ENCODE measurements at places on chromosomes 3 and 15. TPM values are rescaled to one million over a fixed set of nuclear protein-coding genes. Genes with fewer than 3 reads are reported as not detected.

CHCHD4 gene
- 9.4 TPM for total RNA-seq

MCF2L2 gene
- total RNA-seq, result 57.3 TPM

SAXO2 gene
- 11.9 TPM for total RNA-seq

BLM gene
- 5.6 TPM for total RNA-seq

ITIH1 gene
- total RNA-seq, result not detected

EPHB1 gene
- total RNA-seq, result 36.9 TPM

CFAP92 gene
- 1.6 TPM for total RNA-seq

THAP10 gene
- total RNA-seq, result 4.1 TPM

ARF4 gene
- 82.6 TPM for total RNA-seq

FETUB gene
- total RNA-seq, result not detected

INO80 gene
- total RNA-seq, result 38.2 TPM

TM4SF1 gene
- 8.1 TPM for total RNA-seq

NTRK3 gene
- 95.2 TPM for total RNA-seq

All from parietal lobe (tissue), 2 donors.